ENCODE measurements at places on chromosomes 1 and 21. TPM values are rescaled to one million over a fixed set of nuclear protein-coding genes. Genes with fewer than 3 reads are reported as not detected.

The OR2T35 gene
- total RNA-seq: not detected

- no peak for DNase-seq
These were observed 22.3 kb downstream of the TRIT1 start for GRCh38 chr1:39861003-39861402.

DNA sequence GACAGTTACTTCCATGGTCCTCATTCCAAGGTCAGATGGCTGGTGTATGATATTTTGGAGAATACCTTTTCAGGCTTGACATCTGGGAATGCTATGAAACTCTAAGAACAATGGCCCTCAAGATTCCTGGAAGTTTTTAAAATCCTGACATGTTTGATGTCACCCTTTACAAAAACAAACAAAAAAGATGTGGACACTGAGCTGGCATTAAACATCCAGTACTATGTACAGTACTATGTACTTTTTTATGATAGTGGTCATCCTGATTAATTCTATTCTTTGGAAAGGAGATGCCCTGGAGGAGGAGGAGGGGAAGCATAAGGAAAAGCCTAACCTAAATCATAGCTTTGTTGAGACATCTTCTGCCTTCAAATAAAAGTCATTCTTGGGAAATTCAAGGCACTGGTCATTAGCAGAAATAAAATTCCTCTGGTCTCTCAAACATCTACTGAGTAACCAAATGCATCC, 235.4 kb downstream of the HMCN1 start:
- no peak for DNase-seq

GRCh38 chr1:150981805-150982712, at the start of gene ANXA9:
TSS of gene ANXA9 (plus strand) at chr1:150982292. CDS start at chr1:150983106, 814 bp downstream.
- no peak for DNase-seq

- DNase-seq: no peak
These were observed 167.5 kb upstream of the CAMK1G start for GRCh38 chr1:209416039-209416438.

Data from vagina (tissue), 2 donors.